ENCODE measurements at places on chromosomes 1 and 21. TPM values are rescaled to one million over a fixed set of nuclear protein-coding genes. Genes with fewer than 3 reads are reported as not detected.

DNA sequence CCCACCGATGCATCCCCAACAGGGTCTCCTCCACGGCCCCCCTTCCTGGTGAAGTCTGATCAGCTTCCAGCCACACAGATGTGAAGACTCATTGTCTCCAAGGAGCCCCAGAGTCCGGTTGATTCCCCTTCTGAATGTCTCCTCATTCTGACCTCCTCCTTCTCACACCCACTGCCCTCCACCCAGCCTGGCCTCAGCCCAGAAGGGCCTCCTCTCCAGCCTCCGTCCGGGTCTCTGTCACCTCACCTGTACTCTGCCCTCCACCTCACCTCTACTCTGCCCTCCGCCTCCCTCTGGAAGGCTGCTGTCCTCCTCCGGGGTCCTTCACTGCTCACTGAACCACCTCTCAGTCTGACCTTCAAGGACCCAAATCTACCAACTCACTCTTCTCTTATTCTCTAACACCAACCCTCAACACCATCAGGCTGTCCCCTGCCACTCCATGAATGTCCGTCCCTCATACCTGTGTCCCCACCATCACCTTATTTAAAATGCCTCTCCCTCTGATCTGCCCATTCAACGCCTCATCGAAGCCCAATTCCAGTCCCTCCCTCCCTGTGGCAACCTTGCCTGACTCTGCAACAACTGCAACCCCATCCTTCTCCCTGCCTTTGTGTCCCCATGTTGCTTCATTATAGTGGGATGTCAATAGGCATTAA, 201.2 kb downstream of the TOMM20 start:
- no peak for DNase-seq
- H3K36me3 ChIP-seq = no peaks in the 10 kb centered on the region
- peaks cover 37% of the 10 kb centered on the region for H3K4me1 ChIP-seq
- no peaks in the 10 kb centered on the region for H3K27me3 ChIP-seq
- peak overlapping the region; percentile 5 for H3K4me3 ChIP-seq

GRCh38 chr1:175075572-175076568, 8.2 kb downstream of the TNN start:
- H3K4me3 ChIP-seq = no peak overlapping the region
- peaks cover 7% of the 10 kb centered on the region for H3K4me1 ChIP-seq
- DNase-seq = no peak
- no peaks in the 10 kb centered on the region for H3K27me3 ChIP-seq
- no peaks in the 10 kb centered on the region for H3K36me3 ChIP-seq

DNA sequence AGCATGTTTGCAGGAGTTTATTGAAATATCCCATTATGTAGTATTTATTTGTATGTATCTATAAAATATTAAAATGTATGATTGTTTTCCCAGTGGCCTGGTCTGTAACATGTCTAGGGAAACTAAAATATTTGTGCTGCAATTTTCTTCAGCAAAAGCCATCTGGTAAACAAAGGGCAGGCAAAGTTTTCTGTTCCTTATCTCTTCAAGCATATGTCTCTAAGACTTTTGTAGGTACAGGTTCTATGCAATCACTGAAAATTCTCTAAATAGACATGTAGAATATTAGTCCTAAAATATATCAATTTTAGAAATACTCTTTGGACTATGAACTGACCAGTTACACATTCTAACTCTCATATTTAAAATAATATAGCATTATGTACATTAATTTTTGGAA, 585.8 kb upstream of the RGS18 start:
- H3K4me3 ChIP-seq = no peak overlapping the region
- H3K4me1 ChIP-seq = no peaks in the 10 kb centered on the region

DNA sequence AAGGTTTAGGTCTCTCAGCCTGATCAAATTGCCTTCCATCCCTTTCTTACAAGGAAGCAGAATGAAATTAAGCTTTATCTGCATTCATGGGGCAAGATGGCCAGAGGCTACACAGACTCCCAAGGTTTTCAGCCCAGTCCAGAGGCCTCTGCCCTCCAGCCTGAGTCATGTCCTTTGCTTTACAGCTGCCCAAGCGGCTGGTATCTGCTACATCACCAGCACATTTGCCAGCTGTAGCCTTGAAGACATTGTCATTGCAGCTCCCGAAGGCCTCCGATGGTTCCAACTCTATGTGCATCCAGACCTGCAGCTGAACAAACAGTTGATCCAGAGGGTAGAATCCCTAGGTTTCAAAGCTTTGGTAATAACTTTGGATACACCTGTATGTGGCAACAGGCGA, 16.0 kb downstream of the HAO2 start:
- no peaks in the 10 kb centered on the region for H3K4me1 ChIP-seq
- no peaks in the 10 kb centered on the region for H3K36me3 ChIP-seq
- H3K27me3 ChIP-seq = no peaks in the 10 kb centered on the region
- no peak for DNase-seq
- no peak overlapping the region for H3K4me3 ChIP-seq
- H3K27ac ChIP-seq = no peak overlapping the region

DNA sequence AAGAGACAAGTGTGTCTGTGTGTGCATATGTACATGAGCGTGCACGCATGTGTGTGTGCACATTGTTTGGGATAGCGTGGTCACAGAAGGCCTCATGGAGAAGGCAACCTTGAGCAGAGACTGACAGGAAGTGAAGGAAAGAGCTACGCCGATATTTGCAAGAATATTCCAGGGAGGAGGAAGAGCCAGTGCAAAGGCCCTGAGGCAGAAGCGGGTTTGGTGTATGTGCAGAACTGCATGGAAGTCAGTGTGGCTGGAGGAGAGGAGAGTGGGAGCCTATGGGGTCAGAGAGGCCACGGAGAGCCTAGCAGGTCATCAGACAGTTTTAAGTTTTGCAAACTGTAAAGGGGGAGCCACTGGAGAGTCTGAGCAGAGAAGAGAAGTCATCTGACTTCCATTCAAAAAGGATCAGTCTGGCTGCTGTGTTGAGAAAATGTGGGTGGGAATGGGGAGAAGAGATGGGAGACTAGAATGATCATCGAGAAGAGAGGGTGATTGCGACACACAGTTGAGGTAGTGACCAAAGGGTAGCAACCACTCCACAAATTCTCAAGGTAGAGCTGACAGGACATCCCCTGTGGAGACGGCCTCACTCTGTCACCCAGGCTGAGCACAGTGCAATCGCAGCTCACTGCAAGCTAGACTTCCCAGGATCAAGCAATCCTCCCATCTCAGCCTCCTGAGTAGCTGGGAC, 3.9 kb downstream of the CELA2B start:
- H3K4me1 ChIP-seq = no peaks in the 10 kb centered on the region
- H3K27ac ChIP-seq = no peak overlapping the region
- no peaks in the 10 kb centered on the region for H3K36me3 ChIP-seq
- DNase-seq = no peak

DNA sequence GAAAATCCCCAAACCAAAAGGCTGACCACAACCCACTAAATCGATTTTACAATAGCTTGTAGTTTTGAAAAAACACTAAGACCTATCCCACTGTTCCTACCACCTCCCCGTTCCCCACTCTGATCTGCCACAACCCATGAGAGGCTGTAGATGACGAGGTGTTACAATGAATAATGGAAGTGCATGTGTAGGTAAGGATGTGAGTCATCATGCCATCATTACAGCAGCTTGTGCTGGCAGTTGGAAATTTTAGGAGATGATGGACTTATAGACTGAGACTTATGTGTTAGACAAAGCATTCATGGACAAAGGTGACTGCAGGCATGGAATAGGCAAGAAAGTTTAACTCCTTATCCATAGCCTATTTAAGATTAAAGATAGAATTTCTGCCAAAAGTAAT, 184.7 kb upstream of the CACYBP start:
- H3K36me3 ChIP-seq = peaks cover 7% of the 10 kb centered on the region
- peaks cover 4% of the 10 kb centered on the region for H3K4me1 ChIP-seq
- DNase-seq = no peak
- H3K4me3 ChIP-seq = no peak overlapping the region

- H3K27me3 ChIP-seq = no peaks in the 10 kb centered on the region
- H3K36me3 ChIP-seq = no peaks in the 10 kb centered on the region
- no peak overlapping the region for H3K27ac ChIP-seq
- no peak for DNase-seq
- H3K4me3 ChIP-seq = no peak overlapping the region
Observed at GRCh38 chr1:186152620-186153239, 222.3 kb downstream of the TPR start.

DNA sequence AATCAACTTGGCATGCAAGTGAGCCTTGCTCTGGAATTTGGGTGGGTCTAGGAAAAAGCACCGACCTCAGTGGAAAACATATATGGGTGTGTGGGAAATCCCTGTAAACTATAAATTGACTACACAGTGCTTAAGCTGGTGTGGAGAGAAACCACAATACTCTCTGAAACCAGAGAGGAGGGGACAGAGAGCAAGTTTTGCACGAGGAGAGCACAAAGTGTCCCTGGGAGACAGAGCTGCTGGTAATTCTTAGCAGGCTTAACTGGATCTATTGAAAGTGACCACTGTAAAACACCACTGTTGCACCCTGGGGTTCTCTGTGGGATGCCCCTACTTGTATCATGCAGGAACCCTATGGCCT, 12.8 kb downstream of the KCNJ15 start:
- H3K4me3 ChIP-seq = no peak overlapping the region
- DNase-seq = no peak
- H3K27ac ChIP-seq = no peak overlapping the region
- no peaks in the 10 kb centered on the region for H3K4me1 ChIP-seq
- H3K27me3 ChIP-seq = no peaks in the 10 kb centered on the region

GRCh38 chr1:150282558-150282958, 204 bp downstream of the CIART start:
- H3K4me3 ChIP-seq = no peak overlapping the region
- H3K36me3 ChIP-seq = no peaks in the 10 kb centered on the region
- H3K4me1 ChIP-seq = peaks cover 22% of the 10 kb centered on the region
- H3K27ac ChIP-seq = no peak overlapping the region
- no peak for DNase-seq
- no peaks in the 10 kb centered on the region for H3K27me3 ChIP-seq

GRCh38 chr1:27478098-27478497, 11.9 kb downstream of the WASF2 start:
- peak overlapping the region; percentile 38 for H3K27ac ChIP-seq
- H3K27me3 ChIP-seq = no peaks in the 10 kb centered on the region
- no peaks in the 10 kb centered on the region for H3K36me3 ChIP-seq
- DNase-seq = no peak
- peaks cover 41% of the 10 kb centered on the region for H3K4me1 ChIP-seq
- H3K4me3 ChIP-seq = no peak overlapping the region

DNA sequence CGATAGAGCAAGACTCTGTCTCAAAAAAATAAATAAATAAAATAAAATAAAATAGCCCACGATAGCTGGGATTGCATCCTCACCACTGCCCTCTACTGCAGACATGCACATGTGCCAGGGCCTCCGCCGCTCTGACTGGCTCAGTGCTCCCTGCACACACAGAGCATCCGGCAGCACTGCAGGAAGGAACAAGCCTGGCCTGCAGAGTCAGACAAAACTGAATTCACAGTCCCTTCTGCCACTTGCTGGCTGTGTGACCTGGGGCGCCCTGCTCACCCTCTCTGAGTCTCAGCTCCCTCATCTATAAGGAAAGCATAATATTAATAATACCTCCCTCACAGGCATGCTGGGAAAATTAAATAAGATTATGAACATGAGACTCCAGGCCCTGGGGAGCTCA, 35.4 kb downstream of the CSMD2 start:
- H3K4me3 ChIP-seq = no peak overlapping the region
- H3K27me3 ChIP-seq = no peaks in the 10 kb centered on the region
- DNase-seq = no peak

- no peak for DNase-seq
- H3K27ac ChIP-seq = no peak overlapping the region
- no peaks in the 10 kb centered on the region for H3K27me3 ChIP-seq
- no peaks in the 10 kb centered on the region for H3K36me3 ChIP-seq
Observed at GRCh38 chr1:179968994-179969919, 14.6 kb downstream of the CEP350 start.

- H3K4me3 ChIP-seq = peak overlapping the region; percentile 95
- no peaks in the 10 kb centered on the region for H3K36me3 ChIP-seq
- no peaks in the 10 kb centered on the region for H3K27me3 ChIP-seq
- no peak for DNase-seq
Observed at GRCh38 chr1:91499904-91500755, 521 bp upstream of the CDC7 start.

GRCh38 chr1:81509594-81509993, 291.1 kb upstream of the ADGRL2 start:
- H3K27me3 ChIP-seq = no peaks in the 10 kb centered on the region
- no peak overlapping the region for H3K27ac ChIP-seq
- no peak for DNase-seq
- H3K36me3 ChIP-seq = no peaks in the 10 kb centered on the region
- H3K4me1 ChIP-seq = no peaks in the 10 kb centered on the region
- no peak overlapping the region for H3K4me3 ChIP-seq

DNA sequence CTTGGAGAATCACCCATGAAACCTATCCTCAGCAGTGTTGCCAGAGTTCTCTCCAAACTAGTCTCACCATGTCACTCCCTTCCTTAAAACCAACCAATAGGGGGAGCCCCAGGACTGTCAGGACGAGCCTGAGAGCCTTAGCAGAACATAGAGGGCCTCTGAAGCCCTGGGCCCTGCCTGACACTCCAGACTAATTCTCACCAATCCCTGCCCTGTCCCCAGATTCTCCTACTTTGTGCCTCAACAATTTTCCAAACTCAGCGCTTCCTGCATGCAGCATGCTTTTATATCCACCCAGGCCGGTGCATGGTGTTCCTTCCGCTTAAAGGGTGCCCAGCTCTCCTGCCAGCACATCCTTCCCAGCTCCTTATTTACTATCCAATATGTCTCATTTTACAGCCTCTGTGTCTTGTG, 42.7 kb downstream of the HSD3B1 start:
- no peaks in the 10 kb centered on the region for H3K36me3 ChIP-seq
- peak; percentile 10 for DNase-seq
- no peaks in the 10 kb centered on the region for H3K4me1 ChIP-seq
- H3K27me3 ChIP-seq = no peaks in the 10 kb centered on the region
- H3K27ac ChIP-seq = no peak overlapping the region

DNA sequence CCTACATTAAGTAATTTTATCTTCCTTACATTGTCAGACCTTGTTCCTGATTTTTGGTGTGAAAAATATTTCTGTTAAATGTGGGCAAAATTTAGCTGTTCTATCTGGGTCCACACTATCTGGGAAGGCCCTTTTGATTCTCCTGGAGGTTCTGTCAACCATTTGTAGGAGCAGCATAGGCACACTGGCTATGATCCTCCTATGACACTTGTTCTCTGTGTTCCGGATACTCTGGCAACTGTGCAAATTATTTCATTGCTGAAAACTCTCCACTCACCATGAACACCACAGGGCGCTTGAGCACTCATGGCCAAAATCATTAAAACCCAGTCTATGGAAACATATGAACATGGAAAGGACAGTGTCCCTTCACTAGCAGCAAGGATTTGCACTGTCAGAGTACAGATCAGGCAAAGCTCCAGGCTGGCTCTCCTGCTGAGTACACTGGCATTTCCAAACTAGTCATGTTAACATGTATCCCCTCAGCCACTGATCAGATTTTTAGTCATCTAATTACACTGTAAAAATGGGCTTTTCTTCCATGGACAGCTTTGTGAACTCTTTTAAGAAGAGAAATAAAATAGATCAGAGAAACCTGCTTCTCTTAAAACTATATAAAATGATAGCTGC, 43.9 kb upstream of the SGIP1 start:
- H3K36me3 ChIP-seq = no peaks in the 10 kb centered on the region
- H3K4me3 ChIP-seq = no peak overlapping the region
- H3K4me1 ChIP-seq = no peaks in the 10 kb centered on the region
- H3K27ac ChIP-seq = no peak overlapping the region

Gene IKBKE
- total RNA-seq = 31.6 TPM

Gene USH2A
- not detected for total RNA-seq

Gene TDRD10
- 0.38 TPM for total RNA-seq

Gene RAB3B
- total RNA-seq = 0.03 TPM

Gene LCE7A
- not detected for total RNA-seq
